ENCODE measurements at places on chromosomes 13 and 19.

DNA sequence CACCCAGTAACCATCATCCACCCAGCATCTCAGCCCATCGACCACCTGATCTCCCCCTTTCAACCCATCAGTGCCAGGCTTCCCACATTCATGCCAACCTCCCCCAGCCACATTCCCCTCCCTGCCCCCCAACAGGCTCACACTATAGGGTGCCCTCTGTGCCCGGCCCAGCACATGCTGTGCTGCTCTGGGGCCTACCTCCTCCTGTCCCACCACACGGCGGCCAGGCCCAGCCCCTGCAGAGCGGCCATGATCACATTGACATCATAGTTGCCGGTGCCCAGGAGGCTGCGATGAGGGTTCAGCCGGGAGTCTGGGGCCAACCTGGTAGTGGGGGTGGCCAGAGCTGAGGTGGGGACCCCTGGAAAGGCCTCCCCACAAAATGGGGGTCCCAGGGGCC, 3.6 kb downstream of the JOSD2 start:
- DNase-seq, result no peak

- DNase-seq, result no peak
Measured at GRCh38 chr13:113507505-113508345, 17.2 kb upstream of the DCUN1D2 start.

DNA sequence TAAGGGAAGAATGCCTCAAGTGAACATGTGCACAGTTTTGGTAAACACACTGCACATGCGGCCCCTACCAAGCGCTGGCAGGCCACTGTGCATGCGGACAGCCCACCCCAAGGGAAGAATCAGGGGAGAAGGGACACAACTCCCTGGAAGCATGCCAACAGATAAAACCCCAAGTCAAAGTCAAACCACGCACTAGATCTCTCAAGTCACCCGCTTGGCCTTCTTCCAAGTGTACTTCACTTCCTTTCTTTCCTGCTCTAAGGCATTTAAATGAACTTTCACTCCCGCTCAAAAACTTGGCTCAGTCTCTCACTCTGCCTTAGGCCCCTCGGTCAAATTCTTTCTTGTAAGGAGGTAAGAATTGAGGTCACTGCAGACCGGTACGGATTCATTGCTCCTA, 4.6 kb upstream of the RFXAP start:
- no peak for DNase-seq

- DNase-seq, result no peak
Measured at GRCh38 chr19:28727480-28728159, 485.3 kb downstream of the UQCRFS1 start.

GRCh38 chr19:1369214-1369805, 14.4 kb upstream of the NDUFS7 start:
- DNase-seq, result no peak

GRCh38 chr13:83065108-83065507, 817.2 kb downstream of the SLITRK1 start:
- DNase-seq, result no peak

- no peak for DNase-seq
Measured at GRCh38 chr13:20436505-20436904, 89.2 kb downstream of the CRYL1 start.

- DNase-seq, result no peak
Measured at GRCh38 chr13:23777575-23777870, 111.7 kb downstream of the MIPEP start.

DNA sequence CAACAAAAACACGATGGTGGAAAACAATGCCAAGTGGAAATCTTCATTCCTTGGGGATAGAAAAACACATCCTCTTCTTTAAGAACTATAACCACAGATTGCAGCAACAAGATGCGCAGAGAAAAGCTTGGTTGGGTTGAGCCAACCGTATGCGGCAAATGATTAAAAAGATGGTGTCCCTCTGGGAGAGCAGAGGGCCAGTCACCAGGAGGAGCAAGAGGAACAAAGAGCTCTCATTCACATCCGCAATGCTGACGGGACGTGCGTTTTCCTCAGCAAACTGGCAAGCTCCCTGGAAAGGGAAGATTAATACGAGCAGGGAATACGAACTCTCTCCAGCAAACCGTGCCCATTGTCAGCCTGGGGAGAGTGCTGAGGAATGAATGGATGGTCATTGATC, 141.6 kb downstream of the KATNAL1 start:
- DNase-seq, result no peak

GRCh38 chr19:8116437-8117293, 32.7 kb downstream of the FBN3 start:
- DNase-seq, result no peak

DNA sequence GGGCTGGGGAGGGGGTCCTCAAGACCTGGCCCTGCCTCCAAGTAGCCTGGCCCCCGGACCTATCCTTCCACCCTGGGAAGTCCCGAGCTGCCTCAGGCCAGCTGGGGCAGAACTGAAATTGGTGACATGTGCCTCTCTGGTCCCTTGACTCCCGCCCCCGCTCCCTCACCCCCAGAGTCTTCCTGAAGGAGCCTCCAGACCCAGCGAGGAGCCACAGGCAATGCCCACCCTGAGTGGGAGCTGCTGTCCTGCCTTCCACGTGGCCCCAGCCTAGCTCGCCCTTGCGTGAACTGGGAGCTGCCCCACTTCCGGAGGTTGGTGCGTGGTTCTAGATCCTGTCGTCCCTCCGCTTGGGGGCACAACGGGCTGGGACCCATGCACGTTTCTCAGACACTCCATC, 34.6 kb downstream of the CEBPA start:
- no peak for DNase-seq

- no peak for DNase-seq
Measured at GRCh38 chr13:109734002-109734785, 52.2 kb downstream of the IRS2 start.

DNA sequence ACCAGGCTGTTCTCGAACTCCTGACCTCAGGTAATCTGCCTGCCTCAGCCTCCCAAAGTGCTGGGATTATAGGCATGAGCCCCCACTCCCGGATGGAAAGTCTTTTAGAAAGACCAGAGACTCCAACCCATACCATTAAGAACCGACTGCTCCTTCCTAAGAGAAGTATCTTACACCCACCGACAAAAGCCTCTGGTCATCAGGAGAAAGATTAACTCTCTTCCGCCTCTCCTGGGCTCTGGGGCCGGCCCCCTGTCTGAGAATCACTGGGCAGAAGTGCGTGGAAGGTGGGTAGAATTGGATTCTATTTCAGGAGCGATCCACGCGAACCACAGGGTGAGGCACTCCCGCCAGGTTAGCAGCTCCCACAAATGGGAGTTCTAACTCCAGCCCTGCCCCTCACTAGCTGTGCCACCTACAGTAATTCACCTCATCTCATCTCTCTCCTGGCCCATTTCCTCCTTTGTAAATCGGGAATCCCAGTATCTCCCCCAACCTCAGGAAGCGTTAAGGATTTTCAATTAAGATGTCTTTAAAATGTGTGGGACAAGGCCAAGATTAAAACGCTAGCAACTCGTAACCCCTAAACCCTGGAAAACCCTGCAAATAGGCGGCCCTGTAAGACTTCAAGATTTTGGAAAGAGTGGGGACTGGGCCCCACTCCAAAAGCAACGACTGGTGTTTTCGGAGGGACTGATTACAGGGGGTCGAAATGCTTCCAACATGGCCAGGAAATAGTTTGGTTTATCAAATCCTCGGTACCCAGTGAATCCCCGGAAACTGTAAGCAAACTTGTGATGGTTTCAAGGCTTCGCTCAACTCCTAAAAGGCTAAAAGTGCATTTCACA, 1.3 kb downstream of the HNRNPL start:
- no peak for DNase-seq

DNA sequence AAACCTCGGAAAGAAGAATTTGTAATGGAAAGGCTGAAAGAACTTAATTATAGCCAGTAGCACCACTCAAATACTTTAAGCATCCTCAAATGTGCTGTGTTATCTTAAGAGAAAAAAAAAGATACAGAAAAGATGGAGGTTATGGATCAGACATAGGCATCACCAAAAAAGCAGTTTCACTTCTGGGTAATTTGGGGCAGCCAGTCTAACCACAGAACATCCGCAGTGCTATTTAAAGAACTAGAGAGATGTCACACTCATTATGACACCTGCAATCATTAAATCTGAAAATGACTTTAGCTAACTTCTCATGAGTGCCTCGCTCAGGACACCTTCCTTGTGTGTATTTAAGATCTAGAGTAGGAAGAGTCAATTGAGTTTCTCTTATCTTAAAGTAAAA, 211.8 kb downstream of the RBM26 start:
- DNase-seq, result peak; percentile 4

- no peak for DNase-seq
Measured at GRCh38 chr13:65744836-65745235, 1485.3 kb downstream of the PCDH9 start.

DNA sequence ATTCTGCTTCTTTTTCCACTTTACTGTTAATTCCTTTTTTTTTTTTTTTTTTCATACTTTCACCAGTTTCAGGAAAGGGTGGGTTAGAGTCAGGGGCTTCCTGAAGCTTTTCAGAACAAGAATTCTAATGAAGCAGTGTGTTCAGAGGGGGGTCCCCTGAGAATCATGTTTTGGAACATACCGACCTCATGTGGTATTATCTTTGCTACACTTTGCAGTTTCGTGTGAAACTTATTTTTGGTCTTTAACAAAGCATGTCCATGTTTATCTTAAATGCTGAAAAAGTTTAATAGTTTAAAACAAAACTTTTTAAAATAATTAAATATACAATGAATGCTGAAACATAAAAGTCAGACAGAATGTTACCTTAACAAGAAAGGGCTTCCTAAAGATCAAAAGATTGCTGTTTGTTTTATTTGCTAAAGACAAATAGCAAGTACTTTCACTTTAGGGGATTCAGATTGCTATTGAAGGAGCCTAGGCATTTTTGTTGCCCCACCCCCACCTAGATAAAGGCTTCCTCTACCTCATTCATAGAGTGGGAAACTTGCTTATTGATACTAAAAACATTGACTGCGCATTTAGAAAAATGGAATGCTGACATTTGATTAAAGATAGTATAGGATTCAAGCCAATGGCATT, 21.1 kb upstream of the POMP start:
- no peak for DNase-seq

DNA sequence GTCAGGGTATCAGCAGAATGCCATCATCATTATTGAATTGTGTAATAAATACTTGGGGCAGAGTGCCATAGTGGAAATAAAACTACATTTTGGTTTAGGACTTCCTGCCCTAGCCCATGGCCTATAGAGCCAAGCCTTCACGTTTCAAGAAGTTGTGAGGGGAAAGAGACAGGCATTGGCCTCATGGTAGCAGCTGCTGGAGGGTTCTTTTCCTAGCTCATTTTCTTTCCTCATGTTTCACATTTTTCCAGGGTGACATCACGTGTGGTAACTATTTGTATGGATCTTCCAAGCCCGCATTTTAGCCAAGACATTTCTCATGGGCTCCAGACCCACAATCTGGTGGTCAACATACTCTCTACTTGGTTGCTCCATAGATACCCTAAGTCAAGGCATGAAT, 80.4 kb downstream of the LRCH1 start:
- no peak for DNase-seq

- DNase-seq, result no peak
Measured at GRCh38 chr13:100602493-100603111, 14.0 kb upstream of the GGACT start.

DNA sequence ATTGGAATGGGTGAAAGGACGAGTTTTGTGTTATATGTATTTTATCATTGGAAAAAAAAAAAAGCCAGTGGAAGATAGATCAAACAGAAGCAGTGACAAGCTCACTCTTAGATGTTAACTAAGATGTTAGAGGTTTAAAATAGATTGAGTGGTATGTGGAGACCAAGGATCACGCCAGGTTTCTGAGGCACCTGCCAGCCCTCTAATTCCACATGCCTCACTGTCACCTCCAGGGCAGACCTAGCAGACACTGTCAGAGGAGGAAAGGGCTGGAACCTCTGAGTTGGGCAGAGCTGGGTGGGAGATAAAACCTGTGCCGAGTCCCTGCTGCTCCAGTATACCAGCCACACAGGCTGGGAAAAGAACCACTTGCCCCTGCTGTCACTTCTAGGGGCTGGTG, 57.5 kb upstream of the SIAH3 start:
- DNase-seq, result no peak

DNA sequence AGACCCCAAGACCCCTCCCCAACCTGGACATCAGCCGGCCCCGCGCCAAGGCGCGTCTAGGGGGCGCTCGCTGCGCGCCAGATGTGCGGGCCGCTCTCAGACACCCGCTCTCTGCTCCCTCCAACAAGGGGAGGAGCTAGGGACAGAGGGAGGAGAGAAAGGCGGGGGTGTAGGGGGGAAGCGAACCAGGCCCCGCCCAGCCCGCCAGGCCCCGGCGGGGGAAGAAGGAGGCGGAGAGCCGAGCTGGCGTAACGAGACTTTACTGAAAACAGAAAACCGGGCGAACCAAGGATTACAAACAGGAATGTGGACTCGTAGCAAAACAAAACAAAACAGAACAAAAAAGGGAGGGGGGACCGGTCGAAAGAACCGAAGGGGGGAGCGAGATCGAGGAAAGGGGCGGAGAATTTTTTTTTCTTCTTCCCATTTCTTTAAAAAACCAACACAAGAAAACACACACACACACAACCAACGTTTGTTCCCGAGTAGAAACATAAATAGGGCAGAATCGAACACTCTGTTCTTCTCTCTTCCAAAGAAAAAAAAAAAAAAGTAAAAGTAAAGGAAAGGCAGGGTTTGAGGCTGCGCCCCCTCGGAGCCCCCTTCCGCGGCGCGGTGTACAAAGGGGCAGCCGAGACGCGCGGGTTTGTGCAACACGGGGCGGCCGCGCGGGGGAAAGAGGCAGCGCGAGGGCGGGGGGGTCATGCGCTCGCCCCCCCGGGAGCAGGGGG, 1.7 kb downstream of the JUND start:
- peak; percentile 90 for DNase-seq

DNA sequence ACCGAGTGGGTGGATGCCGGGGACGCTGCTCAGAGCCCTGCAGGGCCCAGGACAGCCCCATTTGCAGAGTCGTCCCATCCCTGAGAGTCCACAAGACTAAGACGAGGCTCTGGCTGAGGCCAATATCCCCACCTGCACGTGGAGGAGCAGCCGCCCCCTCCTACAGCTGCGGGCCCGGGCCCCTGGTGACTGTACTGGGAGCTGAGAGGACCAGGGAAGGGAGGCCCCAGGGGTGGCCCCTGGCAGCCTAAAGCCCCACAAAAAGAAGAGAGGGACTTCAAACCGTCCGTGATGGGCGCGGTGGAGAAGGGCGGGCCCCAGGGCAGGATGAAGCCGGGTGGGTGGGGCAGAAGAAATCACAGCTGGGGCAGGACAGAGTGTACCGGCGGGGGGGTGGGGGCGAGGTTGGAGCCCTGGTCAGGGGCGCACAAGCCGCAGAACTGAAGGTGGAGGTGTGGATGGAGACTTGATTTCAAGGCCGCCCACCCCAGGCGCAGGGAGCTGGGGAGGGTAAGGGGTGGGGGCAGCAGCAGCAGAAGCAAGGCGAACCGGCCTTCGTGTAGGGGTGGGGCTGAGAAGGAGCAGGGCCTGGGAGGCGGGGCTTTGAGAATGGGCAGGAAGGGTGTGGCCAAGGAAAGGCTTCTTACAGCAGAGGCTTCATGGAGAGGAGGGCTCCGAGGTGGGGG, 12.9 kb downstream of the CFD start:
- DNase-seq, result peak; percentile 78

- peak; percentile 66 for DNase-seq
Measured at GRCh38 chr19:17294051-17294891, 9.0 kb downstream of the ABHD8 start.

- DNase-seq, result no peak
Measured at GRCh38 chr19:29673451-29674371, 8.4 kb downstream of the PLEKHF1 start.

GRCh38 chr13:63607153-63607552, 2191.5 kb upstream of the PCDH20 start:
- no peak for DNase-seq
